Stimulated activated CD4-positive, alpha-beta T cell treated with anti-CD3 and anti-CD28 coated beads, Interleukin-4, amount 100 ng/mL, for 1 hour (primary cell): ENCODE measurements at places on chromosomes 7 and 10.

DNA sequence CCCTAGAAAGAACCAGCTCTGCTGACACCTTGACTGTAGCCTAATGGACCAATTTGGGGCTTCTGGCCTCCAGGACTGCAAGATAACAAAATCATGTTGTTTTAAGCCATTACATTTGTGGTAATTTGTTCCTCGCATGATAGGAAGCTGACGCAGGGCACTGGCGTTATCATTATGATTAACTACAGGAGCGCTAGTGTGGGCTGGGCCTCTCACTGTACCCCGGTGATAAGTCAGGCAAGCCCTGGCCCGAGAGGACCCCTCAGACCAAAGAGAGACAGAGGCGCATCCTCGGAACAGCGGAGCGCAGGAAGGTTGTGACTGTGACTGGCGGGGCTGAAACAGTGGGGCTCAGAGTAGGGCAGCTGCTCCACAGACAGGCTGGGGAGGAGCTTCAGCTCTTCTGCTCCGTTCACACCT is 150.3 kb upstream of the CHST15 start:
- DNase-seq: no peak

GRCh38 chr7:156604836-156605695 is 35.5 kb upstream of the RNF32 start:
- no peak for DNase-seq

GRCh38 chr10:129581827-129582411 is 114.9 kb downstream of the MGMT start:
- DNase-seq: no peak

- no peak for DNase-seq
These were observed 68.3 kb downstream of the ABRAXAS2 start for GRCh38 chr10:124869941-124870340.

DNA sequence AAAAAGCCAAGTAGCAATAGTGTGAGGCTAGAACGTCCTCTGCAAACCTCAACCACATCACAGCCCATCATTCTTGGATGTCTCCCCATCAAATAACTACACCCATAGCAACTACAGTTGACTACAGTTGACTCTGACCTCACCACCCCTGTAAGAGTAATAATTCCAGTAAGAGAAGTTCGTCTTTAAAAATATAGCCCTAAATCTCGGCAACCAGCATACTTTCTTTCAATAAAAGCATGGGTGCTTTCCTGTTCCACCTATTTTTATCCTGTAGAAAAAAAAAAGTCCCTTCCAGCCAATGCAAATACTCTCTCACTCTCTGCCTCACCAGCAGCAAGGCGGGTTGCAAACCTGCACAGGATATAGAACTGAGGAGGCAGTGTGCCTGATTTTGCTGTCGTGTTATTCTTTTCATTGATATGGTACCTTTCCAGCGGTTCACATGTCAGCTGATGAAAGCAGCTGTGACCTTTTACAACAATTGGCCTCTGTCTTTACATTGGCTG is 187.5 kb upstream of the NFE2L3 start:
- DNase-seq: no peak

DNA sequence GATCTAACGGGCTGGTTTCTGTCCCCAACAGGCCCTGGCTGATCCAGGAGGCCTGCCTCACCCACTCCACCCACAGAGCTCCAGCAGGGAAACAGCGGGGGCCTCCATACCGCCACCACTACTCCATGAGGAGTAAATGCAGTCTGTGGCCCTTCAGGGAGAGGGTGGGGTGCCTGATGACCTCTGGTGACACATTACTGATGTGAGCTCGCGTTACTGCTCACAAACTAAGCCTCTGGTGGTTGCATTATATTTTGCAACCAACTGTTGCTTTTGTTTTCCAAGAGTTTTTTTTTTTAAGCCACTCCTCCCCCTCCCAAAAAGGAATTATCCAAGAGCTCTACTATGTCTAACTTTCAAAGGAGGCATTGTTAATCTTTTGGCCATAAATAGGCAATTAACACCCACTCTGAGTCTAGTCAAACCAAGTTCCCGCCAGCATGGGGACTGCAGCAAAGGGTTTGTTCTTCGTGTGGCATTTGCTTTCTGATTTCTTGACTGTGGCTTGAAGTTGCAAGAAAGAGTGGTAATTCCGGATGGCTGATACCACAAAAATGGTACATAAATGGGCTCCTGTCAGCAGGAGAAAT is 72.6 kb downstream of the FAM53B start:
- DNase-seq: no peak

DNA sequence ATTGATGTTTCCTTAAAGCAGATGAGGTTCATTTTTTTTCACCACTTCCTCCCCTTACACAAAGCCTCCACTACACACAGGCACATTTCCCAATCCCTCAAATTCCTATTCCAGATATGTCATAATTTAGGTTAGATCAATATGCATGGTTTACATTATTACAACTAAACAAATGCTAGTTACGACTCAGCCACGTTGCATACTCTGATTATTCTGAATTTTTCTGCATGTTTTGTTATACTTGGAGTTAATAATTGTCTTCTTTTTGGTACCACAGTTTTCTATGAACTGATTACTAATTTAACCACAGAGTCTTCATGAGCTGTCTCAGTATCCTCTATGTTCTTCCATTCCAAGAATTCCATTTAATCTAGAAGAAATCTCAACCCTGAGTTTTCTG is 4.4 kb upstream of the BICC1 start:
- no peak for DNase-seq

DNA sequence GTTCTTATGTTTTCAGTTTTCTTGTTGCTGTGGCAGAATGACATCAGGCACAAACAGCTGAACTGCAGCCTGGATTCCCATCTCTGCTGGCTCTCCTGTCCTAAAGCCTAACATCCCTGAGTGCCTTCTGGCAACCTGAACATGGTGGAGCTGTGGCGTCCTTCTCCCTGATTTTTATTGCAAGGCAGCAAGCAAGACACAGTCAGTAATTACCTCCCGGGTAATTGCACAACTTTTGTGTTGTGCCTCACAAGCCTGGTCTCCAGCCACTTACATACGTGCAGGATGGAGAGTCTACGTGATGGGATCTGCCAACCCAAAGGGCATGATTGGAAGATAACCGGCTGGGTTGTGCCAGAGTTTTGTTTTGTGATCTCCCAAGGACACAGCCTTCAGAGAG is 116.1 kb upstream of the PARD3 start:
- DNase-seq: no peak

DNA sequence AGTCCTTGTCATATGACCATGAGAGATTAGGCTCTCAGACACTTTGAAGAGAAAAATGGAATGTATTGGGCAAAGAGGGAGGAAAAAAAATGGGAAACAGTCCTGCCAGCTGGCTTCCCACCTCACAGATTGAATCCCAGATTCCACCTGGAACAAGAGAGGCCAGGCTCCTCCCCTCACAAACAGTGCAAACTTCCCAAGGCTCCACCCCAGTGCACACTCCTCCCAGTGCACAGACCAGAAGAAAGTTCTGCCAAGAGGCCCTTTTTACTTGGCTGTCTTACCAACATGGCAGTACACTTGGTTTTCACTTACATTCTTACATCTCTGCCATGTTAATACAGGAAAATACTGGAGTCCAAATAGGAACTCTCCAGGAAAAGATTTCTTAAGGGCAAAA is 202.3 kb downstream of the AHR start:
- no peak for DNase-seq

DNA sequence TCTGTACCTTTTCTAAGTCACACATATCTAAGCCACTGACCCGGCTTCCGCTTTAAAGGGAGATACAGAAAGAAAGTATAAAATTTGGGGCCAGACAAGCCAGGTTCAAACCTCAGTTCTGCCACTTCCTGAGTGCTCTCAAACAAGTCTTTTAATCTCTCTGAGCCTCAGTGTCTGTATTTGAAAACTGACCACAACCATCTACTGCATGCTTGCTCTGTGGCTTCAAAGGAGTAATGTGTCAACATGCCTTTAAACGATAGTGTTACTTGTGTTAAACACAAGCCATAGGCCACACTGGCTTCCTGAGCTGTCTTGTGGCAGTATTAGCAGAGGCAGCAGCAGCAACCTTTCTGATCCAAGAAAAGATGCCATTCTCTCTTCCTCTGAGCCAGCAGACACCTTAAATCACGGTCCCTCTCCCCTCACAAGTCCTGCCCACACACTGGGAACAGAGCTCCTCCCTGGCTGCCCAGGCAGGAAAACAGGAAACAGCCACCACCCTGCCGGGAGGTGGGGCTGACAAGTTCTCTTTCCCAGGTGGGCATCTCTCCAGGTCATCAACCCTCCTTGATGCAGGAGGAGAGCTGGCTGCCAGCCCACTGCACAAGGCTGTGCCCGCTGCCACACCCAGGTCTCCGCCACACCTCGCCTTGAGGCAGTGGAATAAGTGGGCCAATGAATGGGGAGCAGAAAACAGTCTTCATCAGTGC is 10.7 kb downstream of the HIP1 start:
- no peak for DNase-seq

GRCh38 chr7:118059209-118059608 is 124.8 kb upstream of the LSM8 start:
- no peak for DNase-seq

GRCh38 chr10:109895848-109896247 is 27.5 kb downstream of the XPNPEP1 start:
- DNase-seq: no peak

GRCh38 chr7:98826811-98827231 is 43.0 kb downstream of the TMEM130 start:
- DNase-seq: no peak

DNA sequence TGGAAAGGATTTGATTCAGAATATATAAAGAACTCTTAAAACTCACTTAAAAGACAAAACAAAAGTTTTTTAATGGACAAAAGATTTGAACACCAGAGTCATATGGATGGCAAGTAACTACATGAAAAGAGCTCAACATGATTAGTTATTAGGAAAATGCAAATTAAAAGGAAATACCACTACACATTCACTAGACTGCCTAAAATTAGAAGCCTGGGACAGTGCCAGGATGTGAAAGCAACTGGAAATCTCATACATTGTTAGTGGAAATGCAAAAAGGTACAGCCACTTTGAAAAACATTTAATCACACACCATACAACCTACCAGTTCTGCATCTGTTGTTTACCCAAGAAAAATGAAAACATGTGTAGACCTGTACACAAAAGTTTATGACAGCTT is 48.8 kb downstream of the RALA start:
- DNase-seq: no peak
